ENCODE measurements at places on chromosomes 3 and 15.

DNA sequence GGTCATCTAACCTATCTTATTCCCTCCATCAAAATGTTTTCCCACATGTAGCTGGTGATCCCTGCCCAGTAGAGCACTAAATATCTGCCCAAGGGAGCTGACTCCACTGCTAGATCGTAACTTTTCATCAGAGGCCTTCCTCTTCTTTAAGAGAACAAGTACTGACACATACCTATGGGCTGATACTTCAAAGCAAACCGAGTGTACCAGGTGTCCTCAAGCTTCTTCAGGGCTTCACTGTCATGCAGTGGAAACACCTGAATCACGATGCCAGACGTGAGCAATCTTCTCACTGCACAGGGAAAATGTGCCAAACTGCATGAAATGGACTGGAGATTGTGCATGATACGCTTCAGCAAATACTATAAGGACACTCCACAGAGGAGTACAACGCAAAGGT, 41.6 kb downstream of the ANO10 start:
- DNase-seq: no peak

DNA sequence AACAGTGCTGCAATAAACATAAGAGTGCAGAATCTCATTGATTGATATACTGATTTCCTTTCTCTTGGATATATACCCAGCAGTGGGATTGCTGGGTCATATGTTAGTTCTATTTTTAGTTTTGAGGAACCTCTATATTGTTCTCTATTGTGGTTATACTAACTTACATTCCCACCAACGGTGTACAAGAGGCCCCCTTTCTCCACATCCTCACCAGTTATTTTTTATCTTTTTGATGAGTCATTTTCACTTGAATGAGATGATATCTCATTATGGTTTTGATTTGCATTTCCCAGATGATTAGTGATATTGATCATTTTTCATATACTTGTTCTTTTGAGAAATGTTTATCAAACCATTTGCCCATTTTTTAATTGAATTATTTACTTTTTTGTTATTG, 12.4 kb upstream of the IREB2 start:
- DNase-seq: no peak

- DNase-seq: no peak
Observed at GRCh38 chr3:6066397-6066796, 794.5 kb upstream of the GRM7 start.

- no peak for DNase-seq
Observed at GRCh38 chr15:37016231-37016630, 84.1 kb downstream of the MEIS2 start.

Measured in naive B cell (primary cell).